Right renal cortex interstitium (tissue), 3 donors: ENCODE measurements at places on chromosomes 5 and 9. TPM values are rescaled to one million over a fixed set of nuclear protein-coding genes. Genes with fewer than 3 reads are reported as not detected.

GRCh38 chr9:78860801-78861475 is 564.0 kb downstream of the PSAT1 start:
- DNase-seq = no peak

- DNase-seq = no peak
Observed at GRCh38 chr5:115461506-115462290, 82.9 kb downstream of the FEM1C start.

The NUTM2G gene
- 0.33 TPM for polyA plus RNA-seq

- DNase-seq = no peak
Observed at GRCh38 chr5:125227333-125228095, 481.1 kb upstream of the ZNF608 start.

GRCh38 chr5:123960526-123960925 is 448.5 kb downstream of the CSNK1G3 start:
- DNase-seq = no peak

- DNase-seq = no peak
Observed at GRCh38 chr5:98341038-98342032, 432.1 kb upstream of the RGMB start.

DNA sequence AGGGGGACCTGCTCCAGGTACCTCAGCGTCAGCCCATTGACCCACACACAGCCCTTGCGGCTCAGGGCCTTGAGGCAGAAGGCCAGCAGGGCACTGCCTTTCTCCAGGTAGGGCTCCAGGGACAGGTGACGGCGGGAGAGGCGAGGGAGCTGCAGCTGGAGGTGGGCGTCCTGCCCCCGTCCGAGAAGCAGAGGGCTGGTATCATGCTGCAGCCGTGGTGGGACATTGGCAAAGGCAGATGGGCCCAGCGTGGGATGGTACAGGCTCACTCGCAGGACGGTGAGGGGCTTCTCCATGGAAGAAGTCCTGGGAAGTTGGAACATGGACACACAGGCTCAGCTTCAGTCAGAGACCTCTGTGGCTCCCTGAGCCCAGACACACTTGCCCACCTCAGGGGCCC is 2.5 kb upstream of the DCANP1 start:
- DNase-seq = no peak

The PCDHGC4 gene
- 2.9 TPM for polyA plus RNA-seq

GRCh38 chr5:133423618-133424282 is 188.6 kb downstream of the FSTL4 start:
- DNase-seq = no peak

DNA sequence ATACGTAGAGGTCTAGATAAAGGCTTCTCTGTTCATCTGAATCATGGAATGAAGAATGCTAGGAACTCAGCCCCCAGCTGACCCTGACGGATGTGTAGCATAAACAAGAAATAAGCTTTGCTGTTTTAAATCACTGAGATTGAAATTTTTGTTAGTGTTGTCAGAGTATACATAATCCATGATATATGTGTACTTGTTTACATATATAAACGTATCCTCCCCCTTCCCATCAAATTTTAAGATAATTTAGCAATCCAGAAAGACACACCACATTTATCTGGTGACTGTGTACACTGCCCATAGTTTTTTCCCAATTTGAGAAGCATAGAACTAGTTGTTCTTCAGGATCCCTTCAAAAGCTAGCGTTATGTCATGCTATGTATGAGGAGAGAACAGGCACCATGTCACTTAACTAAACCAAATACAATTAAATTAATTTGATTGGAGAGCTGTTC is 80.8 kb upstream of the OSMR start:
- no peak for DNase-seq

- no peak for DNase-seq
Observed at GRCh38 chr9:106321394-106322180, 541.4 kb upstream of the ZNF462 start.

GRCh38 chr5:74622122-74622521 is 18.4 kb downstream of the ENC1 start:
- no peak for DNase-seq

The UBE2B gene
- polyA plus RNA-seq = 127 TPM

DNA sequence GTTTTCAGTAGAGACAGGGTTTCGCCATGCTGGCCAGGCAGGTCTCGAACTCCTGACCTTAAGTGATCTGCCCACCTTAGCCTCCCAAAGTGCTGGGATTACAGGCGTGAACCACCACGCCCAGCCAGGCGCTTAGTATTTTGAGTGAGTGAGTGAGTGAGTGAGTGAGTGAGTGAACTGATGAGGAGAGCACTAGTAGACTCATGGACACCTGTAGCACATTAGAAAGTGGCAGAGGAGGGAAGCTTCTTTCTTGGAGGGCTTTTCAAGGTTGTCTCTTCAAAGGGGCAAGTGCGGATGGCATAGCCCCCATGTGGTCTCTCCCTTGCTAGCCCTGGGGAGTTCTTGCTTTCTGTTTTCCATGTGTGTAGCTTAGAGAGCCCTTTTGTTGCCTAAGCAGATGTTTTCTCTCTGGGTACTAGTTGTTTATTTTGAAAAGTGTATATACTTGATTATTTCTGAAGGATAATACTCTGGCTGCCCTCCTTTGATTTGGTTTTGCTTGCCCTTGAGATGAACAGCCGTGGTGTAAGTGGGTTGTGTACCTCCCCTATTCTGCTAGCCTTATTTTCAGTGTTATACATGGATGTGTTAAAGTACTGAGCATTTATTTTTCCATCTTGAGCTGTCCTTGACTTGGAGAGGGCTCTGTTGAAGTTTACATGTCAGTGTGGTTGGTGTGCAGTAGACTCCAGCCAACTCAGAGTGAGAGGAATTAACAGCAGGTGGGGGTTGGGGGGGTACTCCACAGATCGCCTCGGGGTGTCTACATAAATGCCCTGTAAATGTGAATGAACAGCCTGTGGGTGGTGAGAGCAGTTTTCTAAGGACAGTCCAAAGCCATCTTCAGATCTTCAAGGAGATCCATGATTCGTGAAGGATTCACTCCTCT is 35.5 kb downstream of the PRRC2B start:
- no peak for DNase-seq
